T-helper 2 cell treated with Interferon-gamma antibody and Interleukin-4, amounts not matched to agents 100 ng/mL and 5 ng/mL, for 36 hours (primary cell): ENCODE measurements at places on chromosomes 5 and 9. TPM values are rescaled to one million over a fixed set of nuclear protein-coding genes. Genes with fewer than 3 reads are reported as not detected.

ZNF618 gene
- 0.36 and 0.41 TPM in 2 replicates for total RNA-seq

CDX1 gene
- total RNA-seq = not detected in 2 replicates

C5orf52 gene
- total RNA-seq = not detected in 2 replicates

KCNV2 gene
- not detected in 2 replicates for total RNA-seq

HNRNPA0 gene
- 31.3 and 31.4 TPM in 2 replicates for total RNA-seq

ARL15 gene
- 11.7 and 12.4 TPM in 2 replicates for total RNA-seq

SPATA31E1 gene
- not detected in 2 replicates for total RNA-seq

ENTREP1 gene
- total RNA-seq = 0.05 TPM in 1 of 2 replicates, not detected in the other

NMUR2 gene
- not detected in 2 replicates for total RNA-seq

GABRP gene
- not detected in 2 replicates for total RNA-seq

CDC20B gene
- 0.14 and 0.32 TPM in 2 replicates for total RNA-seq
